ENCODE measurements at places on chromosomes 2 and 18.

- no peak for DNase-seq
These were observed 106.7 kb downstream of the ACKR3 start for GRCh38 chr2:236676136-236676873.

GRCh38 chr2:133475610-133476009, 92.7 kb downstream of the NCKAP5 start:
- no peak for DNase-seq

DNA sequence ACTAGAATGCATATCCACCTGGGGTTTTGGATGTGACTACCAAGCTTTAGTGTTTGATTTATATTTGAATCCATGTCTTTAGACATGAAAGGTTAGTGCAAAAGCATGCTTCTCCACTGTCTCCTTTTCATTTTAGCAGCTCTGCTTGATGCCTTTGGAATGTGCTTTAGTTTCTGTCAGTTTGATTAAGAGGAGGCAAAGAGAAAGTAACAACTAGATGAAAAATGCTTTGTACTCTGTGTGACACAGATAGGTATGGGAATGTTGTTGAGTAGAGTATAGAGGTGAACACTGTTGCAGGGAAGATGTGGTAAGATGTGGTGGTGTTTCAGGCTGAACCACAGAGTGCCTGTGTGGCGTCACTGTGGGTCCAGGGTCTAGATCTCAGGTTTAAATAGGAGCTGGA, 19.8 kb downstream of the PIK3C3 start:
- no peak for DNase-seq

DNA sequence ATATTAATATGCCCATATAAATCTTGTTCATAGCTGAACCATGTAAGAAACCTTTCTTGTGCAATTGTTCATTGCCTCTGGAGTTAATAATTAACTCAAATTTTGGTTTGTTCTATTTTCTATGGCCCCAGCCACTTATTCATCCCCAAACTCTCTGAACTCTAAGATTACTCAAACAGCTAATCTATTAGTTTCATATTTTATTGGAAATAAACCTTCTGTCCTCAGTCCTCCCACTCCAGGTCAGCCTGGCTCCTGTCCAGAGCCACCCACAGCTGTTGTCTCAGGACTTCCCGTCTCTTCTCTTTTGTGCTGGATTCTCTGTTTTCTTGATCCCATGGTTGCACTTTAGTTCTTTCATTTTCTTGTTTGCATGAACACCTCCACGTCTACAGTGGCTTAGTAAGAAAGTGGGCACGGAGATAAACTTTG, 4.4 kb upstream of the RNF103 start:
- DNase-seq = no peak

DNA sequence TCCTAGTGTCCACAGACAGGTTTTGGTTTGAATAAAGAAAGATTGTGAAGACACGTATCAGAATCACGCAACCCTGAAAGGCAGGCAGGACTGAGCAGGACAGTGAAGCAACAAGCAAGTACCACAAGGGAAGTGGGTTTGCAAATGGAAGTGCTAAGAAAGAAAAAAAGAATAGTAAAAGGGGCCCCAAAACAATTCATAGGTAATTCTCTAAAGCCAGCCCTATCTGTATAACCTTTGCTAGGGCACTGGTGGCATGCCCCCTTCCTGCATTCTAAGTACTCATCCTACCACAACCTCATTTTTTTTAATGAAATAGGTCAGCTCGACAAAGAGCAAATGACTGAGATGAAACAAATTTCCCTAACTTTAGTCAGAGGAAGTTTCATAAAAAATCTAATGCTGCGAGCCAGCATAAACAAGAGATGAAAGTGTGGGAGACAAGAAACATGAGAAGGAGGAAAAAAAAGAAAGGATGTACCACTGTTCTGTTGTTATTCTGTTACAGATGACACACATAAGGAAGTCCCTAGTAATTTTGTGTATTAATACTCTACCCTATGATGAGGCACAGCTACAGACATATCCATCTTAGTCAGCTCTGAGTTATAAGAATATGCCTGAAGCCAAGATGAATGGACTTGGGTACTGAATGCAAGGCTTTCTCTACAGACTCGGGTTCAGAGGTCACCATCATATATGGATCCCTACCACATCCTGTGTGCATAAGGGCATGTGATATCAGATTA, 32.2 kb downstream of the IKZF2 start:
- DNase-seq = no peak

DNA sequence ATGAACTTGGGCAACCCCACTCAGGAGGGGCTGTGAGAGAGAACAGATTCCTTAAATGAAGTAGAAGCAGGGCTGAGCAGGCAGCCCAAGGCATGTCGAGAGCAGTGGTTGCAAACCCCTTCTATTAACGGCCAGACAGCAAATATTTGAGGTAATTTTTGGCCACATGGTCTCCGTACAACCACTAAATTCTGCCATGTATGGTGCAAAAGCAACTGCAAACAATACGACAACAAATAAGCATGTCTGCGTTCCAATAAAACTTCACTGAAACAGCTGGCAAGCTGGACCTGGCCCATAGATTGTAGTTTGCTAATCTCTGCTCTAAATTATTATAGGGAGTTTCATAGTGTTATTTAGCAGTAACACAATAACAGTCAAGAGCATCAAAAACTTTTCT, 217.0 kb upstream of the ZNF521 start:
- DNase-seq = no peak

GRCh38 chr2:169358016-169358415, 4.3 kb downstream of the LRP2 start:
- no peak for DNase-seq

- DNase-seq = no peak
These were observed 40.5 kb downstream of the ANKRD12 start for GRCh38 chr18:9177031-9177430.

DNA sequence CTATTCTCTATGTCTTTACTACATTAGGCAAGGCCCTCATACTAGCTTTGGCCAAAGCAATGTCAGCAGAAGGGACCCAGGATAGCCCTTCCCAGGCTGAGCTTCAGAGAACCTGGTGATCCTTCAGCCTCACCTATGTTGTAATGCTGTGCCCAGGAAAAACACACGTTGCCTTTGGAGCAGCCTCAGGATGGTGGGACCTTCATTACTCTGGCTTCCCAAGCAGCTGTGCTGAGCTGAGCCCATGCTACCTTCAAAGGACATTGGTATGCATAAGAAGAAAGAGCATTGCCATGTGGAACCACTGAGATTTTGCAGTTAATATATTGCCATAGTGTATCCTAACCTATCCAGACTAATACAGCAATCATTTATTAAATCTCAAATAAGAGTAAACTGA, 756.4 kb upstream of the ID2 start:
- no peak for DNase-seq

- no peak for DNase-seq
These were observed 50.9 kb downstream of the COL3A1 start for GRCh38 chr2:189024901-189025618.

DNA sequence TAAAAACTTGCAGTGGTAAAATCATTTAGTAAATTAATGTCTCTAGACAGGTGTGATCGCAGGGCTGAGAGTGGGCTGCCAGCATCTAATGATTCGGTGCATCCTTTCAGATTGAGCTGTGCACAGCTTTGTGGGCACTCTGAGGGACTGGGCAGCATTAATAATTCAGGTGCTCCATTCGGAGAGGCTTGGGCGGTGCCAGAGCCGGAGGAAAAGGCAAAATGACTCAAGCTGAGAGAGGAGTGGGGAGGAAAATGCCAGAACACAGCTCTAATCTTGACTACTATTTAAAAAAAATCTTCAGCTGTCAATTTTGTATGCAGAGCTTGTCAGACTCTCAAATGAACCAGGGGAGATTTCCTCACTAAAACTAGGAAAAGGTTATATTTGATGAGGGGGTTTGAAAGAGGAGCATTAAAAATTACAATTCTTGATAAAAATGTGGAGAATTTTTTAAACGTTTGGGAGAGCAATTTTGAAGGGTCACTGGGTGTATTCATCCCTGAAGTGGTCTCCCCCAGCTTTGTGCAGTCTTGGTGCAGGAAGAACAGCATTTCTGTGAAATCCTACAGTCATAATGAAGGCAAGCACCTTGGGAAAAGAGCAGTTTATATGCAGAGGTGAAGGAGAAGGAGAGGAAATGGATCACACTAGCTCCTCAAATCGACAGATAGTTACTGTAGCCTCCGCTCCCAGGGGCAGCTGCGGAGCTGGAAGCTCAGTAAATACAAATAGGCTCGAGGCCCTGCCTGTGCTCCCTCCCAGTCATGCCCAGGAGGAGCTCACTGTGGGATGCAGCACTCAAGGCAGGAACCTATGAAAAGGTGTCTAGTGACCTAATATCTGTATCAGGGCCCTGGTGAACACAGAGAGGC, 535.4 kb upstream of the RAB6C start:
- DNase-seq = no peak

DNA sequence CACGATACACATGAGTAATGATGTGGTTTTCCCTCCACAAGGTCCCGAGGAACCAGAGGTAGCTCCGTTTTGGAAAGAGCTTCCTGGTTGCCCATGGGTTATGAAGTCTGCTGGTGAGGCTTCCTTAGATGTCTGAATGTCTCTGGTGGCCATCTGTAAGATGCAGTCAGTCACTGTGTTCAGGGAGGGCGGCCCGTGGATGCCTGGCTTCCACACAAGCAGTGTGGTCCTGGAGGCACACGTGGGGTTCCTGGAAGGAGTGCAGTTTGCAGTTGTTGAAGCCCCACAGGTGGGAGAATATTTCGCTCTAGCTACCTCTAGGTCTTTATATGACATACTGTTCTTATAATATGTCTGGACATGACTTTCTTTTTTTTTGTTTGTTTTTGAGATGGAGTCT, 209.0 kb downstream of the FAM210A start:
- DNase-seq = no peak

DNA sequence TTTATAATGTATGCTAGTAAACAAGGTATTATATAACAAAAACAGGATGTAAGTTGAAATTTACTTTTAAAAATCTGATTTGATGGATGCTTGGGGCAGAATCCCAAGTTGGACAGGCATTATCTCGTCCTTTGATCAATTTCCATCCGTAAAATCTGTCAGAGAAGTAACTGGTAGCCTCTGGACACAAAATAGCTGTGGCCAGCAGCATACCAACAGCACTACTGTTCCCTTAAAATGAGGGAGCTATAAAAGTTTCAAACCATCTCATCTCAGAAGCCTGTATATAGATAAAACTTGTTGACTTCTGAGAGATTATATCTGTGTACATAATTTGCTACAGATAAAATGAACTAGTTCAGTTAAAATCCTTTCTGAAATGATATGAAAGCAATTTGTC, 14.7 kb upstream of the METAP1D start:
- no peak for DNase-seq

- DNase-seq = no peak
These were observed 17.1 kb downstream of the THAP4 start for GRCh38 chr2:241619597-241620418.

DNA sequence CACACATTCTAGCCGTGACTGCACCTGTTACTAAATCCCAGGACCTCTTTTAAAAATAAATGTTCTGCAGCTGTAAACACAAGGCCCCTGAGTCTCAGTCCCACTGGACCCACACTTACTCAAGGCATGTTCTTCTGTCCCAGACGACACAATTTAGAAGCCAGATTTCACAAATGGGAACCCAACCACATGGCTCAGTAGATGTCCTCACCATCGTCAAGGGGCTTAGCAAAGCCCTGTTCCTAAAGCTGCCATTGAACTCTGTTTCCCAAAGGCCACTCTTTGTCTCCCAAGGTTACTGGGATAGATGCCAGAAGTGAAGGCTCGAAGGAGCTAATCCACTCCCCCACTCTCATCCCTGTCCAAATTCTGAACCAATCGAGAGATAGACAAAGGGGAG, 301.0 kb downstream of the GALR1 start:
- DNase-seq = no peak

GRCh38 chr2:45987856-45988255, 309.4 kb upstream of the EPAS1 start:
- DNase-seq = no peak

GRCh38 chr2:219510512-219511135, 3.7 kb upstream of the ASIC4 start:
- DNase-seq = no peak

DNA sequence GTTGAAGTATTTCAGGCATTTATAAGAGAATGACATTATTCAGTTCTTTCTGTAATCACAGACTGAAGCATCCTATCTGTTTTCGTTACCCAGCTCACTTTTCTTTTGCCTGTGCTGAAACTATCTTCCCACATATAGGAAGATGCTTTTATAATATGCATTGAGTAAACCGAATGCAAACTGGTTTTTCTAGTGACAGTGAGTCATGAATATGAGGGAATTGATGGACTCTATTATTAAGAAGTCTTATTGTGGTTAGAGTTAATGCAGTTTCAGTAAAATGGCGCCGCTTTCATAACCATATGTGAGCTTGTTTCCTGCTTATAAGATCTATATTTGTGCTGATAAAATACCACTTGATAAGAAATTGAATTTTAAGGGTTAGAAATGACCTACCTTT, 59.2 kb downstream of the ACVR2A start:
- no peak for DNase-seq

- DNase-seq = no peak
These were observed 97.4 kb upstream of the UPP2 start for GRCh38 chr2:158004126-158004764.

DNA sequence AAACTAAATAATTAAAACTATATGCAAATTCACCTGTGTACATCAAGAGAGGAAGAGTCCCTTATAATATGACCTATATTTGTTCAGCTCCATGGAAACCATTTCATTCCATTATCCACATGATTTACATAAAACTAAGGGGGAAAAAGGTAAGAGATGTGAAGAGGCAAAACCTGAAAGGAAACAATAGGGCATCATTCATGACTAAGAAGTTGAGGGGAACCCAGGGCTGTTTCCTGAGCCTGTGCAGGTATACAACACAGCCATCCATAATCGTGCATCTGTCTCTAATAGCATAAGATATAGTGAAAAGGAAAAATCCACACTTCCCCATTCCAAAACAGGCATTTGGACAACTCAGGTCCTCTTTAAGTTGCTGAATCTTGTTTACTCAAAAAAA, 151.3 kb downstream of the NR4A2 start:
- DNase-seq = no peak
